Stomach (tissue), 19 donors: ENCODE measurements at places on chromosomes 6 and 20. TPM values are rescaled to one million over a fixed set of nuclear protein-coding genes. Genes with fewer than 3 reads are reported as not detected.

- peaks cover 35% of the 10 kb centered on the region for H3K4me1 ChIP-seq
- H3K27ac ChIP-seq: peak overlapping the region; percentile 44
- no peak for DNase-seq
- H3K27me3 ChIP-seq: no peaks in the 10 kb centered on the region
- peaks cover 27% of the 10 kb centered on the region for H3K36me3 ChIP-seq
Observed at GRCh38 chr6:44115866-44116265, 11.4 kb downstream of the MRPL14 start.

DNA sequence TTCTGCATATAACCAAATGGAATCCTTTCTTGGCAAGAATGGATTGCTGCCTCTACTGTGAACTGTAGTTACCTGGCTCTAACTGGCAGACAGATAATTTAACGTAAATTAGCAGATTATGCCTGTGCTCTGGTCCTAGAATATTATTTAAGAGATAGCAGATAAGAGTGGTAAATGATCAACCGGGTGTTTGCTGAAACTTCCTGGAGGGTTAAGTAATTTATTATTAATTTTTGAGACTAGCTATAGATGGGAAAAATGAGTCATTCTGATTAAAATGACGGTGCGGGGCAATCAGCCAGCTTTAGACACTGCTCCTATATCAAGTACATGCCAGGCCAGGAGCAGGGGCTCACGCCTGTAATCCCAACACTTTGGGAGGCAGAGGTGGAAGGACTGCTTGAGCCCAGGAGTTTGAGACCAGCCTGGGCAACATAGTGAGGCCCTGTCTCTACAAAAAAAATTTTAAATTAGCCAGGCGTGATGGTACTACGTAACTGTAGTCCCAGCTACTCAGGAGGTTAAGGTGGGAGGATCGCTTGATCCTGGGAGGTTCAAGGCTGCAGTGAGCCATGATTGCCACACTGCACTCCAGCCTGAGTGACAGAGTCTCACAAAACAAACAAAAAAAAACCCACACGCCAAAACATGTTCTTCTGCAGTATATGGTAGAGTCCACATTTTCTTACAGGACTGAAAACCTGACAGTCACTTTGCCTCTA, 22.6 kb downstream of the B4GALT5 start:
- peak; percentile 76 for DNase-seq
- no peak overlapping the region for H3K4me3 ChIP-seq
- no peaks in the 10 kb centered on the region for H3K36me3 ChIP-seq
- H3K4me1 ChIP-seq: peaks cover 75% of the 10 kb centered on the region

DNA sequence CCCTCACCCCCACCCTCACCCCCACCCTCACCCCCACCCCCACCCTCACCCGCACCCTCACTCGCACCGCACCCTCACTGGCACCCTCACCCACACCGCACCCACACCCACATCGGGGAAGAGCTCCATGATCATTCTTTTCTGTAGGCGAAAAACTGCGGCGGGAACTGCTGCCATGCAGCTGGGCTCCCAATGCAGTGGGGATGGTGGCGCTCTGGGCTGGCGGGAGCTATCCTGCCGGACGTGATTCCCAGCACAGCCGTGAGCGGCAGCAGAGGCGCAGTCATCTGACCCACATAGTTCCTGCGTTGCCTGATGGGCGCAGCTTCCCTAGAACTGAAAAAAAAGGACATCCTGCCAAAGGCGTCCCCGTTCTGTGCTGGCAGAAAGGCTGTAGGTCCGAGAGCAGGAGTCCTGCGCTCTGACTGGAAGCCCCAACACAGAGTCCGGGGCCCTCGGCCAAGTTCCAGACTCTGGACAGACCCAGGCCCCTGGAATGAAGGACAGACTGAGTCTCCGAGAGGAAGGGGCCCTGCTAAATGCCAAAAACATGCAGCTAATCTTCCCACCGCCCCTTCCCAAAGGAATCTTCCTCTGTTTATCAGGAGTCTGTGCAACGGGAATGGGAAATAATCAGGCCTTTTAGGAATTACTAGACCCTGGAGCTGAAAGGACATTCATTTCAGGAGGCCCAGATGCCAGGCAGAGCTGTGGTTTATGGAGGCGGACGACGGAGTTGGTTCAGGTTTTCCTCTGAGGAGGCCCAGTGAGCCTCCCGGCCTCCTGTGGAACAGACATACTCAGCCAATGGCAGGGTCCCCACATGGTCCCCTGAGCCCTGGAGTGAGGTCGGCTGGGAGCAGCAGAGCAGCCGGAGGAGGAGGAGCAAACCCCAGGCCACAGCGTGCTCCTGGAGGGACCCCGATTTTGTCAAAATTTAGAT, 14.1 kb upstream of the TCFL5 start:
- H3K4me3 ChIP-seq: no peak overlapping the region
- H3K27ac ChIP-seq: peak overlapping the region; percentile 70
- DNase-seq: peak; percentile 76

- H3K36me3 ChIP-seq: no peaks in the 10 kb centered on the region
- no peak for DNase-seq
- no peak overlapping the region for H3K4me3 ChIP-seq
- H3K4me1 ChIP-seq: no peaks in the 10 kb centered on the region
- H3K27me3 ChIP-seq: no peaks in the 10 kb centered on the region
Observed at GRCh38 chr6:107535626-107536025, 45.7 kb downstream of the SOBP start.

- no peak overlapping the region for H3K4me3 ChIP-seq
- H3K36me3 ChIP-seq: peaks cover 13% of the 10 kb centered on the region
- H3K4me1 ChIP-seq: peaks cover 27% of the 10 kb centered on the region
Observed at GRCh38 chr6:109097661-109098060, 2.4 kb downstream of the CEP57L1 start.

DNA sequence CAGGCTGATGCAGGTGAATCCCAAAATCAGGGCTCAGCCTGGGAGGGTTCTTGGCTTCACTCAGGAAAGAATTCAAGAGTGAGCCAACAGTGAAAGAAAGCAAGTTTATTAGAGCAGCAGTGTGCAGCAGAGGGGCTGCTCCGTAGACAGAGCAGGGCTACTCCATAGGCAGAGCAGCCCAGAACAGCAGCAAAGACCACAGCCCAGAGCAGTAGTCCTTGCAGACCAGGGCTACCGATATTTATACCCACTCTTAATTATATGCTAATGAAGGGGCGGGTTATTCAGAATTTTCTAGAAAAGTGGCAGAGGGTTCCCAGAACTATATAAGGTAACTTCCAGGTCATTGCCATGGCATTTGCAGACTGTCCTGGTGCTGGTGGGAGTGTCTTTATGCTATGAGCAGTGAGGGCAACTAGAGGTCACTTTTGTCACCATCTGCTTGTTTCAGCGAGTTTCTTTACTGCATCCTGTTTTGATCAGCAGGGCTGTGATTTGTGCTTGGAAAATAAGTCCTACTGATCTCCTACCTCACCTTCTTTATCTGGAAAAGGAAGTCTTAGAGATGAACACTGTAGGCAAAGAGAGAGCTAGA, 39.8 kb upstream of the PTPN1 start:
- no peak for DNase-seq
- no peak overlapping the region for H3K4me3 ChIP-seq
- H3K4me1 ChIP-seq: peaks cover 10% of the 10 kb centered on the region
- H3K27me3 ChIP-seq: no peaks in the 10 kb centered on the region
- H3K36me3 ChIP-seq: no peaks in the 10 kb centered on the region

DNA sequence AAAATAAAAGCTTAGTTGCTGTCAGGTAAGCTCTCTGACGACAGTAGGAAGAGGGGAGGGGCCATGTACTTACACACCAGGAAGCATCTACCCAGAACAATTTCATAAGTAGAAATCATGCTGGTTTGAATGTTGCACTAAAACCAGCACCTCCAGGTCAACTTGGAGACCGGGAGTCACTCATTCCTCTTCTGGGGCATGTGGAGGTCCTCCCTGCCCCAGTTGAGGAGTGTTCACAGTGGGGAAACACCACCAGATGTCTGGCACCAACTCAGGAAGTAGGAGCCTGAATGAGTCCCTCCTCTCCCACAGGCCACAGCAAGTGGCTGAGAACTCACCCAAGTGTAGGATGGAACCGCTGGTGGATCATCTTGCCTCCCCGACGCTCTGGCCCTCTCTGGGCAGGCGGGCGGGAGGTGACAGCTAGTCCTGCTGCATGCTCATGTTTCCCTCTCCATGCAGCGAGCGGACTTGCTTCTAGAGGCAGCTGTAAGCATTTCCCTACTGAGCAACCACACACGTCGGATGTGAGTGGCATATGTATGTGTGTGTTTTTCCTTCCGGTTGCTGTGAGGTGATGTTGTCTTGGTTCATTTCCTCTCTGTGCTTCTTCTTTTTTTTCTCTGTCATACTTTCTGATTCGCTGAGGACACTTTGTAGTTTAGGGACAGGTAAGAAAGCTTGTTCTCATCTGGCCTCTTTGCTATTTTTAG, 149.5 kb upstream of the NEDD9 start:
- peak; percentile 78 for DNase-seq
- no peaks in the 10 kb centered on the region for H3K36me3 ChIP-seq
- no peaks in the 10 kb centered on the region for H3K4me1 ChIP-seq
- peak overlapping the region; percentile 23 for H3K4me3 ChIP-seq

DNA sequence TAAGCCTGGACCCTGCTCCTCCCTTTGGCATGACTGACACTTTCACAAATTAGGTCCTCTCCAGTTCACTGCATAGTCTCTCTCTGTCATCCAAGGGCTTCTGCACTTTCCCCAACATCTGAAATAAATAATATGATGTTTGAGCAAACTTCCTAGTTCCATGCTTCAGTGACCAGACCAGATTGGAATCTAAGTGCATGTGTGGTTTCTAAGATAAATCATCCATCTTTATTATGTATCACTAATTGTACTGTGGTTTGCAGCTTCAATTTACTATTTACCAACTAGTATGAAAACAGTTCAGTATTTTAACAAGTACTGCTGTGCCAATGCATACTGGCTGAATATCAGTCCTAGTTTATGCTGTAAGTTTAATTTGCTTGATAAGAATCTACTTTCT, 18.7 kb downstream of the SESN1 start:
- no peak for DNase-seq
- H3K27me3 ChIP-seq: no peaks in the 10 kb centered on the region
- no peak overlapping the region for H3K27ac ChIP-seq
- no peak overlapping the region for H3K4me3 ChIP-seq

- no peaks in the 10 kb centered on the region for H3K4me1 ChIP-seq
- no peak overlapping the region for H3K4me3 ChIP-seq
- no peak overlapping the region for H3K27ac ChIP-seq
- no peaks in the 10 kb centered on the region for H3K27me3 ChIP-seq
Observed at GRCh38 chr6:159204605-159205004, 35.4 kb downstream of the FNDC1 start.

DNA sequence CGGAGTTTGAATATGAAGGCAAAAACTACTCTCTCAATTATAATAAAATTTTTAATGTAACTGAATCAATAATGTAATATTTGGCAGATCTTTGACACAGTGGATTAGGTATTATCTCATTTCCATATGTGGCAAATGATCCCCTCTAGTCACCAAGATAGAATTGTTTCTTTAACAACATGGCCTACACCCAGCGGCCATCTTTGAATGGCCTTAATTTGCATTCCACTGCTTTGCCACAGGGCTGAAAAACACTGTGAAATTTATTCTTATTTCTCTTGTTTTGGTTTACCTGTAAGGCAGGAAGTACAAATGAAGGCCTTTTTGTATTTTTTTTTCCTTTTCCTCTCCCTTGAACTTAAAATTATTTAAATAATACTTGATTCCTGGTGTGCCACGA, 162.6 kb upstream of the SCGN start:
- H3K4me3 ChIP-seq: no peak overlapping the region
- H3K27me3 ChIP-seq: no peaks in the 10 kb centered on the region
- peaks cover 18% of the 10 kb centered on the region for H3K4me1 ChIP-seq
- H3K36me3 ChIP-seq: no peaks in the 10 kb centered on the region
- DNase-seq: no peak

The C6orf141 gene
- 17.8 TPM for total RNA-seq

The TP53TG5 gene
- total RNA-seq: not detected

The HEY2 gene
- total RNA-seq: 1.3 TPM

The ATAT1 gene
- total RNA-seq: 11.6 TPM

The MRPL14 gene
- 17.0 TPM for total RNA-seq

The FOXF2 gene
- 14.1 TPM for total RNA-seq

The PHF20 gene
- 22.6 TPM for total RNA-seq

The HLA-DPA1 gene
- 71.6 TPM for total RNA-seq
